ENCODE measurements at places on chromosomes 13 and 19. TPM values are rescaled to one million over a fixed set of nuclear protein-coding genes. Genes with fewer than 3 reads are reported as not detected.

GRCh38 chr13:46698910-46699460 lies 98.0 kb downstream of the ESD start:
- DNase-seq, result no peak

- no peak for DNase-seq
Measured at GRCh38 chr13:50892210-50892944, 17.2 kb upstream of the RNASEH2B start.

DNA sequence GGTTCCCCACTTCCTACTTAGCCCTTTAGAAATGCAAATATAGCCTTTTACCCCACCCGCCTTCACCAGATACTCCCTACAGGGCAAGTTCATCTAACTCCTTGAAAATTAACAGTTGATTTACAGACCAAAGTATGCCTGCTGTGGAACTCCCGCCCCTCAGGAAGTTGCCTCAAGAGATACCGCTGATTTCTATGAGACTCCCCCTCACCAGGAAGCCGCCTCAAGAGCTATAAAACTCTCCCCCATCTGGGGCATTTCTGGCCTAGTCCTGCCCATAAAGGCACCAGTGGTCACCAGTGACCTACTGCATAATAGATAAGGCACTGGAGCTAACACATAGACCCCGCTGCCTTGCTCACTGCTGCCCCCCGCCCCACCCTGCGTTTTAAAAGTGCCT lies 201.7 kb upstream of the UBL3 start:
- DNase-seq, result no peak

The FCAR gene
- 0.30 TPM for polyA plus RNA-seq

The DNAJC3 gene
- 41.6 TPM for polyA plus RNA-seq

The GAPDHS gene
- polyA plus RNA-seq, result not detected

The ZNF333 gene
- polyA plus RNA-seq, result 19.3 TPM

The C19orf33 gene
- 6.1 TPM for polyA plus RNA-seq

The SGCG gene
- 5.2 TPM for polyA plus RNA-seq

The SH2D3A gene
- polyA plus RNA-seq, result 8.0 TPM

GRCh38 chr13:30851697-30852096 lies 54.4 kb upstream of the MEDAG start:
- no peak for DNase-seq

DNA sequence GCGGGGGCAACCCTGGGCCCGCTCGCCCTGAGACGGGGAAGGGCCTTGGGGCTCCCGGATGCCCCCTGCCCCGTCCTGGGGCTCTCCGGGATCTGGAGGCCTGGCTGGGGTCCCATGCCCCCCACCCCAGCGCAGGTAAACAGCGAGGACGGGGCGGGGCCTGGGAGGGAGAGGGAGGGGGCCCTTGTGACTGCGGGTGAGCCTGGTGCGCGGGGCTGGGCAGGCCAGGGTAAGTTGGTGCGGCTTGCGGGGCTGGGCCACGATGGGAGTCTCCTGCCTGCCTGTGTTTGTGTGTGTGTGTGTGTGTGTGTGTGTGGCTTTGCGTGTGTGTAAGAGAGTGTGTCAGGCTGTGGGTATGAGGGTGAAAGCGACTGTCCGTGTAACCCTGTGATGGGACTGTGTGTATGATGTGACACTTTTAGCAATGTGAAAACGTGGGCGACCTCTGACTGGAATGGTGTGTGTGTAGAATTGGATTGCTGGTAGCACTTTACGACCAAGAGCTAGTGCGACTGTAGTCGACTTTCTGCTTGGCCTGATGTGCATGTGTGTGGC lies 426 bp downstream of the KLC3 start:
- DNase-seq, result no peak

DNA sequence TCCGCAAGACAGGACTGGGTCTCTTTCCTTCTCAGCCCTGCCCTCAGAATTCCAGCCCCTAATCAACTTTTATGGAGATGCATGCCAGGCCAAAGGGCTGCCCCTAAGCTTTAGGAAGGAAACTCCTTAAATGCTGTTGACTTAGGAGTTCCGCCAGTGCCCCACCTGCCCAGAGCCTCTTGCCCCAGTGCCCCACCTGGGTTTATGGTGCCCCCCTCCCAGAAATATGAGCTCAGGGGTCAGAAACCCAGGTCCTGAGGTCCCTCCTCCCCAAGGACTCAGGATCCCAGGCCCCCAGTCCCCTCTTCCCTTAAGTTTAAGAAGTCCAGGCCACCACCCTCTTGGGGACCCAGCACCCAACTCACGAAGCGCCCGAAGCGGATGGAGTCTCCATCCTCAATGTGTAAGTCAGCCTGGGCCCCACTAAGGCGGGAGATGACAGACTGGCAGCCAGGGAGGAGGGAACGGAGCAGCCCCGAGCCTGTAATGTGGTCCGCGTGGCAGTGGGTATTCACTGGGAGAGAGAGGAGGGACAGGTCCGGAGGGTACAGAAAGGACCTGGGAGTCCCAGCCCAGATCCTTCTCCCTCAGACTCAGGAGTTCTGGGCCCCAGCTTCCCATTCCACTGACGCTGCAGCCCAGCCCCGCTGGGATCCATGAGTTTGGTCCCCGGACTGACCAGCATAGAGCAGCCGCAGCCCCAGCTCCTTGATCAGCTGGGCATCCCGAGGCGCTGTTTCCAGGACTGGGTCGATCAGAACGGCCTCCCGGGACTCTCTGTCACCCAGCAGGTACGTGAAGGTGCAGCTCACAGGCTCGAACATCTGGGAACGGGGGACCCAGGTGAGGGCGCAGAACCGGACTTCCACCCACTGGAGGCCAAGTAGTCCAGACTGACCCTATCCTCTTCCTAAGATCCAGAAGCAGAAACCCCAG lies 897 bp downstream of the ETHE1 start:
- no peak for DNase-seq

GRCh38 chr13:111398196-111398595 lies 77.8 kb downstream of the TEX29 start:
- DNase-seq, result no peak

- no peak for DNase-seq
Measured at GRCh38 chr13:24716446-24716845, 36.2 kb downstream of the ATP12A start.

GRCh38 chr13:99053636-99054233 lies 75.9 kb upstream of the DOCK9 start:
- DNase-seq, result no peak

The APOE gene
- 604 TPM for polyA plus RNA-seq

The CD37 gene
- 42.9 TPM for polyA plus RNA-seq

The NLRP11 gene
- 0.07 TPM for polyA plus RNA-seq

GRCh38 chr13:76687467-76687866 lies 198.7 kb downstream of the KCTD12 start:
- no peak for DNase-seq

The ZNF709 gene
- polyA plus RNA-seq, result 8.8 TPM

- DNase-seq, result no peak
Measured at GRCh38 chr13:27952876-27953675, 16.0 kb downstream of the CDX2 start.

GRCh38 chr13:49368688-49369087 lies 75.2 kb downstream of the CAB39L start:
- DNase-seq, result no peak

DNA sequence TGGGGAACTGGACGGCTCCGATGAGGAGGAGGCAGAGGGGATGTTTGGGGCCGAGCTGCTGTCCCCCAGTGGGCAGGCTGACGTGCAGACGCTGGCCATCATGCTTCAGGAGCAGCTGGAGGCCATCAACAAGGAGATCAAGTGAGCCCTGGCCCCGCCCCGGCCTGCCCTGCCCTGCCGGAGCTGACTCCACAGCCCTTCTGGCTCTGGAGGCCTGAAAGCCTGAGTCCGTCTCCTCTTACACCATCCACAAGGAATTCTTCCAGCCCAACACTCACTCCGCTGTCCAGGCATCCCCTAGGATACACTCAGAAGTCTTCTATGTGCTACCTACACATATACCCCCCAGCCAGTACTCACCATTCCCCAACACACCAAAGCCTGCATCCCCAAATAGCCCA lies 17.4 kb downstream of the PPFIA3 start:
- no peak for DNase-seq

DNA sequence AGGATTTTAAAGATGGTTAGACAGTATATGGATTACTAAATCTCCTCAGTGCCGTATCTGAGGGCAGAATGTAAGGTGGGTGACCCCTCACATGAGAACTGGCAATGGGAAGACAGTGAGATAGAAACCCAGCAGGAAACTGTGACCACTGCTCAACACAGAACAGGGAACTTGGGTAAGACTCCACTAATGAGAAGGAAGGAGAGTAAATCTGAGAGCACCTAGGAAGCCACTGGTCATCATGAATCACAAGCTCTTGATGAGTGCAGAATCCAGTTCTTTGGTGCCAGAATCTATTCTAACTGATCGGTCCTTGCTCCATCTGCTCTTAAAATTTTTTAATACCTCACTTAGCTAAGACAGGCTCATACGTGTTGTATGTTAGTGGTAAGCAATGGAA lies 261.8 kb downstream of the KLF12 start:
- no peak for DNase-seq

The NKPD1 gene
- polyA plus RNA-seq, result 0.10 TPM

DNA sequence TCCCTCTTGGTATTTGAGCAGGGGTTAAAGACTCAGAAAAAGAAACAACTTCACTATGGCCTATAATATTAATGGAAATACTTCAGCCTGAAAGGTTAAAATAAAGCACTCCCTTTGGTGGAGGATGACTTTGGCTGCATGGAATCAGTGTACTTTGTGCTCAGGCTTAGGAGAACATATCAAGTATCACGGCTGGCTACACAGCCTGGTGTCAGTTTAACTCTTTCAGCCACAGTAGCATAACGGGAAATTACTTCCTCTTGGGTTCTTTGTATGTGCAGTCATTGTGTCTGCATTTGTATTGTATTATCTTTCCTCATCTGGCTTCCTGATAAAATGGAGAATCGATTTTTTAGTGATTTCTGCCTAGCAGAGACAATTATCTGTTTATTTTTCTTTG lies 239.0 kb downstream of the GGACT start:
- DNase-seq, result no peak

The PSG1 gene
- polyA plus RNA-seq, result not detected

DNA sequence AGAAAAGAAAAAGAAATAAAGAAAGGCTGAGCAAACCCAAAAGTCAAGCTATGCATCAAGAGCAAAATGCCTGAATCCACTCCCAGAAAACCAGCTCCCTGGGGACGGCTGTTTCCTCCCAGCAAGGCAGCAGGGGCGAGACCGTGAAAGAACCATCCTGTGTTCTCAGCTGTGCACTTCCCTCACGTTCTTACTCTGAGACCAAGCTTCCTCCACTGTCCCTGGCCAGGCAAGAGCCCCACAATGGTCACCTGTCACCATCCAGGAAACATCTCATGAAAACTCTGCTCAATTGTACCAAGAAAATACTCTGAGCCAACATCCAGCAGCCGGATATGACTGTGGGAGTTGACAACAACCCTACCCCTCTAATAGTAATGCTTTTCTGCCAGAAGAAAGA lies 22.9 kb downstream of the RAB20 start:
- DNase-seq, result no peak

The GJB2 gene
- polyA plus RNA-seq, result 4.5 TPM

- DNase-seq, result no peak
Measured at GRCh38 chr13:58858870-58859371, 1227.4 kb downstream of the PCDH17 start.

DNA sequence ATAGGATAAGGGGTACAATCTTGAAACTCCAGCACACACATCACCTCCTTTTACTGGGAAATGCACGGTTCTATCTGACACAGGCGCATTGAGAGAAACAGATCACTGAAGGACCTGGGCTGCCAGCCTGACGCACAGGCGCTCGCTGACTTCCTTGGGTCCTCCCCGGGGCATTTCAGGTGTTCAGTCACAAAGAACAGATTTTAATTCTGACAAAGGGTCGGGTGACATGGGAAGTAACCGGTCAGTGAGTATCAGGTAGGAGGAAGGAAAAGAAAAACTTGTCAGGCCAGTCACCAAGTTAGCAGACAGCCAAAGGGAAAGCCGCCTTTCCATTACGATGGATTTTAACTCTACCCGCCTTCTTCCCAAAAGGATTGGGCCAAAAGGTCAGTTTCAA lies 39.6 kb downstream of the INSR start:
- no peak for DNase-seq

- DNase-seq, result no peak
Measured at GRCh38 chr13:38399535-38399934, 49.9 kb downstream of the UFM1 start.

The HSD17B14 gene
- 28.8 TPM for polyA plus RNA-seq

- no peak for DNase-seq
Measured at GRCh38 chr13:28055357-28055756, 45.0 kb downstream of the FLT3 start.

The SLC46A3 gene
- 1.8 TPM for polyA plus RNA-seq
